ENCODE measurements at places on chromosomes 6 and 20.

- DNase-seq = no peak
These were observed 113.7 kb downstream of the TRIM27 start for GRCh38 chr6:28809947-28810658.

GRCh38 chr6:160912411-160912810, 79.2 kb upstream of the MAP3K4 start:
- DNase-seq = no peak

GRCh38 chr6:21666201-21666691, 72.7 kb downstream of the SOX4 start:
- peak; percentile 21 for DNase-seq

DNA sequence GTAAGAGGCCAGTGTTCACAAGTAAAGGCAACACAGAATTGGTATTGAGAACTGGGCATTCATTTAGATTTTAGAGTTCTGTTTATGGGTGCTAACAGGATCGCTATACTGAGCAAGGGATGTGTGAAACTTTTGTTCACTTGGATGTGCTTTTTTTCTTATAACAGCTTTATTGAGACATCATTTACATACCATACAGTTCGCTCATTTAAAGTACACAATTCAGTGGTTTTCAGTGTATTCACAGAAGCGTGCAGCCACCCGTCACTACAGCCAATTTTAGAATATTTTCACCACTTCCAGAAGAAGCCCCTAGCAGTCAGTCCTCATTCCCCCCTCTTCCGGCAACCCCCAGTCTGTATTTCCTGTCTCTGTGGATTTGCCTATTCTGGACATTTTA, 48.7 kb downstream of the GFRA4 start:
- DNase-seq = no peak

GRCh38 chr6:149851461-149852110, 12.6 kb downstream of the LRP11 start:
- no peak for DNase-seq

DNA sequence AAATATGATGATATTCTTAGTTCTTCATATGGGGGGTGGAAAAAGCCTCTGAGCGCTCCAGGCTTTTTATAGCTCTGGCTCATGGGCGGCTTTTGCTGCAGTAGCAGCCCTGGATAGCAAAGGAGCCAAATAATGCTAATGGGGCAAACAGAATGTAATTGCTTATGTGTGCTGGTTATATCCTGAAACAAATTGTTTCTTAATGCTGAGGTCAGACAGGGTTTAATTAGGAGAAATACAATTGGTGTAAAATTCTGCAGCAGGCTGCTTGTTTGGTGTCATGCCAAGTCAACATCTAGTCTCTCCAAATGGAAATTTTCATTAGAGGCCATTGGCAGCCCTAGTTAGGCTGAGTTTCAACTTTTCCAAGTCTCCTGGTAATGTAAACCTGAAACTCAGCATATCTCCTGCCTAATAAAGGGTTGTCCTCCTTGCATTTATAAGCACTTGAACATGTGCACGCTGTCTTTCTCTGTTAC, 530.1 kb upstream of the NOX3 start:
- no peak for DNase-seq

- peak; percentile 25 for DNase-seq
These were observed 1.3 kb downstream of the BLCAP start for GRCh38 chr20:37526238-37526838.

DNA sequence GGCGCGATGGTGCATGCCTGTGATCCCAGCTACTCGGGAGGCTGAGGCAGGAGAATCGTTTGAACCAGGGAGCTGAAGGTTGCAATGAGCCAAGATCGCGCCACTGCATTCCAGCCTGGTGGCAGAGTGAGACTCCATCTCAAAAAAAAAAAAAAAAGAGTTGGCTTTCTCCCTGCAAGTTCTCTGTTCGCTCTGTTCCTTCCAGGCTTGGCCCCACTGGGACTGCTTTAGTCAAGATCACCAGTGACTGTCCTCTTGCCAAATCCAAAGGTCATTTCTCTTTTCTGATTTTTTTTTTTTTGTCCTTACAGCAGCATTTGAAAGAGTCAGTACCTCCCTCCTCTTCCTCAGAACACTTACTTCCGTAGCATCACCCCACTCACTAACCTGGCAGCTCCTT, 10.8 kb upstream of the GNRH2 start:
- DNase-seq = no peak

- DNase-seq = no peak
These were observed 18.6 kb upstream of the NKAIN2 start for GRCh38 chr6:123785039-123785438.

Data from activated T-cell treated with anti-CD3 and anti-CD28 coated beads, Interleukin-2, amount 50 U/mL, for 48 hours (primary cell).